Uterus (tissue), 4 donors: ENCODE measurements at places on chromosomes 13 and 19.

DNA sequence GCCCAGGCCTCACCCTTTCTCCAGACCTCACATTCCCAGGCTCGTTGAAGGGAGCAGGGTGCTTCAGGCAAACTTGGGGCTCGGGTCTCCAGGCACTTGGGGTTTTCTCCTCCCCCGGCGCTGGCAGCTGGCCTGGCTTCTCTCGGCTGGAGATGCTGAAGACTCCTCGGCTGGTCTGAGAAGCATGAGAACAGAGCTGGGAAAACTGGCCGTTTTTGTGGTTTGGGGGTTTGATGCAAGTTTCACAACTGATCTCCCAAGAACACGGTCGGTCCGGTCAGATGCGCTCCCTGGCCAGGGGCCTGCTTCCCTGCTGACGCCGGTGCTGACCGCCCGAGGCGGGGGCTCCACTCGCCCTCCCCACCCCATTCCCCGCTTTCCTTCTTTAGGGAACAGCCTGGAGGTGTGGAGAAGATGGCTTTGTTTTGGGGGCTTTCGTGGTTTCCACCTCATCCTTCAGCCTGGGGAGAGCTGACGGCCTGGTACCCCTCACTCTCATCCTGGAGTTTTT is 35.3 kb downstream of the CEBPA start:
- DNase-seq = no peak

DNA sequence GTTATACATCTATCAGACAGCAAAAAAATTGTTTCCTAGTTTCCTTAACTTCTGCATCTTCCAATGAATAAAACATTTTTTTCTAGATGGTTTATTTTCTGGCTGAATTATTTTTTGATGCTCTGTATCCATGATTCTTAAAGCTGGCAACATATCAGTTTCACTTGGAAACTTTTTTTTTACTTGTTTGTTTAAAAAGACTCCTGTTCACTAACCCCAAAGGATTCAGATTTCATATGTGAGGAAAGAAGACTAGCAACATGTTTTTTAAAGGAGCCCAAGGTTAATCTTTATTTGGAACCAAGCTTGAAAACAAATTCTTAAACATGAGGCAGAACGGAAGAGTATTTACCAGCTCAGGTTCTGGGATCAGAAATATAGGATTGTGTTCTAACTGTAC is 632.3 kb downstream of the SLITRK6 start:
- DNase-seq = no peak

DNA sequence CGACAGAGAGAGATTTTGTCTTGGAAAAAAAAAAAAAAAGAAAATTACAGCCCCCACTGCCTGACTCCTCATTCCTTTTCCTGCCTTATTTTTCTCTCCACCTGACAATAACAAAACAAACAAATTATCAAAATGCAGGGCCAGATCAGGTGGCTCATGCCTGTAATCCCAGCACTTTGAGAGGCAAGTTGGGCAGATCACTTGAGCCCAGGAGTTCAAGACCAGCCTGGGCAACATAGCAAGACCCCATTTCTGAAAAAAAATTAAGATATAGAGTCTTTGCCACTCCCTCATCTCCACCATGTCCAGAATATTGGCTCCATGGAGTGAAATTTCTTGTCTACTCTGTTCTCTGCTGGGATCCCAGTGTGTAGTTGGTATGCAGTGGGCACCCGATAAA is 7.2 kb downstream of the CERS4 start:
- DNase-seq = no peak

DNA sequence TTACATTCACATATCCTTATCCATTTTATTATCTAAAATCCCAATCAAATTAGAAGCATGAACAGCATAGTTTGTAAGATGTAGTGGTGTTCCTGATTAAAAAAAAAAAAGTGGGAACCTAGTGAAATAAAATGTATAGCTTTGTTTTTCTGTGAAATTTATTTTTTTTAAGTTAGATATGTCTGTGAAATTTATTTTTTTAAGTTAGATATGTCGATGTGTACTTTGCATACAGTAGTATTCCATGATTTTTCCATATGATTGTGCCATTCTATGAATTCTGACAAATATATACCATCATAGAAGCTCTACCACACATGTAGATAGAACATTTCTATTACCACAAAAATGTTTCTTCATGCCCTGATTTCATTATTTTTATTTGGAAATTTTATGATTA is 6.0 kb upstream of the MAB21L1 start:
- DNase-seq = no peak

DNA sequence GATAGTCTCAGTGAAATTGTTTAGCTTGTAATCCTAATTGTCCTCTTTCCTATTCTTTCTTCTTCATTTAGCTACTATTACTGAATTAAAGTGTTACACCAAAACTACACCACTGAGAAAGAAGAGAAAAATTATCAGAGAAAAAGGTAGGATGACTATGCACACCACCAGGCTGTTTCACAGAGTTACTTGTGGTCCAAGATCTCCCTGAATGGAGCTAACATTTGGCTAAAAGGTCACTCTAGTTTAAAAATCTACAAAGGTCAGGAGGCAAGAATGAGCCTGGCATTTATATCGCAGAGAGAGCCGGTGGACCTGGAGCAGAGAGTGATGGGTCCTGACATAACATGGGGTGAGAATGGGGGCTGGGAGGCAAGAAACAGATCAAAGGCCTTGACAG is 37.0 kb upstream of the EEF1AKMT1 start:
- no peak for DNase-seq

- no peak for DNase-seq
Measured at GRCh38 chr13:95929430-95929829, 123.8 kb downstream of the UGGT2 start.

DNA sequence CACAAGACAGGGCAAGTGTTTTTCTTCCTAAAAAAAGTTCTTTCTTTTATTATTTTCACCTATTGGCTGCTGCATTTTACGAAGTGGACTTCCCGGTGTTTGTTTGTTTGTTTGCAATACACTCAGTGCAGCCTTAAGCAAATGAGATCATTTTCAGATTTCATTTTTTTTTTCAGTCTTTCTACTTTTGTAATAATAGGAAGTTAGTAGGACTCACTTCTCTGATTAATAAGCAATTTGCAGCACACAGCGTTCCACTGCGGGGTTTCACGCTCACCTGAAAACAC is 128.3 kb downstream of the STK24 start:
- DNase-seq = no peak

- no peak for DNase-seq
Measured at GRCh38 chr19:5138606-5139582, 170.0 kb downstream of the KDM4B start.

DNA sequence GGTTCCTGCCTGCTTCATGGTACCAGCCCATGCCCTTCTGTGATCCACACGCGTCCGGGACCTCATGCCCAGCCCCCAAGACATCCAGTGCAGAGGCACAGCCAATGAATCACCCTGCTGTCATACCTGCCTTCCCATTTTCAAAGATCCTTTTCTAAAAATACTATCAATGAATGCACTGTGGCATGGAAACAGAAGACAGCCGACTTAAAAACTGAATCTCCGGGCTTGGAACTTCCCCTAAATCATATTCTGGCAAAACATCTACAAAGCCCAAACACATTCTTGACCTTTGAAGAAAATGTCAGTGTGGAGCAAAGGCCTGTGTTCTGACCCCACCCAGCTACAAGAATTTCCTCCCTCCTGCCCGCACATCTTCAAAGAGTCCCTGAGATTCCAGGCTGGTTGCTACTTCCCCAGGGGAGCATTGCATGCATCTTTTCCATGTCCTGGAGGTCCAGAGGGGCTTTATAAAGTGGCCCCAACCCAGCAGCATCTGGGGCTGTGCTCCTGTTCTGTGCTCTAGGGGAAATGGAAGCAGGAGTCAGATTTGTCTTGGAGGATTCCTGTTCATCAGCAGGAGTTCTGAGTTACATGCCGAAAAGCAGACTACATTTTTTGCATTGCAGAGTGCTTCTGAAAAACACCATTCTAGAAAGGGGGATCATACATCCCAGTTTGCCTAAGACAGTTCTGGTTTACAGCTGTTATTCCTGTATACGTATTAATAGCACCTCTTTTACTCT is 135.2 kb downstream of the USP12 start:
- no peak for DNase-seq

DNA sequence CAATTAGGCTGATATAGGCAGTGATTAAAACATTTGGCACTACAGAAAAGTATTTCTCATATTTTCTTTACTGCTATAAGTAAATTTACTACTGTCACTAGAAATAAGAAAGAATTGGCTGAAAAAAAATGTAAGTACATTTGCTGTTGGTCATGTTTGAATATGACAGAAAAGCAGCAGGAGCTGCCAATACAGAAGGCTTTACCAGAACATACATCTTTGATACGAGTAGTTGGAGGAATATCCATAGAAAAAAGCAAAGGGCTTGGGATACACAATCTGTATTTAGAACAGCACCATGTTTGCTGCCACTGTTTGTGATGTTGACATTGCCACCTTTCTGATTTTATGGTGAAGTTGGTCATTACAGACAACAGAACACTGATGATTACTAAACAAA is 21.6 kb downstream of the PCDH9 start:
- DNase-seq = no peak

DNA sequence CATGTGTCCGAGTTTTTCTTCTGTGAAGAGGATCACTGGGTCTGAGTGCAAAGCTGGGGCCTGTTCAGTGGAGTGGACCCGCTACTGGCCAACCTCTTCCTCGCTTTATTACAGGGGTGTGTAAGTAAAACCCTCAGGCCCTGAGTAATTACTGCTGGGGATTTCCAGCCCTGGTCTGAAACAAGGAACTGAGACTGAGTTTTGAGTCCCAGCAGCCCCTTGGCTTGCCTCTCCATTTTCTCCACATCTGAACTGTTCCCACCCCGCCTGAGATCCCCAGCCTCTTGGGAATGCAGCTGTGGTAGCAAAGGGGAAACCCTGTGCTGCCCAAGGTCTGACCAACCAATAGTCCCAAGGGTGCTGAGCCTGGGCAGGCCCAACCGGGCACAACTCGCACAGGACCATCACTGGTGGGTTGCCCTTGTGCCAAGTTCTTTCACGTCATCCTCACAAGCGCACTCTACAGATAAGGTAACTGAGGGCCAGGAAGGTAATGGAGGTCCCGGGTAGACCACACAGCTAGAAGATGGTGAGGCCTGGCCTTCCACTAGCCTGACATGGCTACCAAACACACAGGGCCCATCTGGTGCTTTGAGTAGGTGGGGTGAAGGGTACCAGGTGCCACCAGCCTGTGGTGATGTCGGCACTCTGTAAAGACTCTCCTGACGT is 13.7 kb upstream of the SLC35E1 start:
- DNase-seq = no peak

GRCh38 chr19:7924651-7925170 is 1.2 kb downstream of the CTXN1 start:
- DNase-seq = no peak
